Glutamatergic neuron (in vitro differentiated cells): ENCODE measurements at places on chromosomes 11 and 22. TPM values are rescaled to one million over a fixed set of nuclear protein-coding genes. Genes with fewer than 3 reads are reported as not detected.
A peak's percentile ranks its signal among the peaks of the same experiment; 100 is the strongest.

The LSP1 gene
- total RNA-seq, result 2.5 TPM

The HBG1 gene
- total RNA-seq, result not detected

The OR2D2 gene
- 0.64 TPM for total RNA-seq

The ASPHD2 gene
- total RNA-seq, result 19.0 TPM

The HTR3A gene
- total RNA-seq, result 14.5 TPM

The C11orf68 gene
- 24.7 TPM for total RNA-seq

The SEPTIN3 gene
- 216 TPM for total RNA-seq

The PKDREJ gene
- not detected for total RNA-seq

The MFRP gene
- not detected for total RNA-seq

The FAM180B gene
- not detected for total RNA-seq

The RCOR2 gene
- 286 TPM for total RNA-seq

The ART1 gene
- not detected for total RNA-seq

- no peak for DNase-seq
Measured at GRCh38 chr22:45742866-45743450, 71.3 kb downstream of the ATXN10 start.

GRCh38 chr11:9787981-9788521, 124.2 kb downstream of the SWAP70 start:
- DNase-seq, result no peak

DNA sequence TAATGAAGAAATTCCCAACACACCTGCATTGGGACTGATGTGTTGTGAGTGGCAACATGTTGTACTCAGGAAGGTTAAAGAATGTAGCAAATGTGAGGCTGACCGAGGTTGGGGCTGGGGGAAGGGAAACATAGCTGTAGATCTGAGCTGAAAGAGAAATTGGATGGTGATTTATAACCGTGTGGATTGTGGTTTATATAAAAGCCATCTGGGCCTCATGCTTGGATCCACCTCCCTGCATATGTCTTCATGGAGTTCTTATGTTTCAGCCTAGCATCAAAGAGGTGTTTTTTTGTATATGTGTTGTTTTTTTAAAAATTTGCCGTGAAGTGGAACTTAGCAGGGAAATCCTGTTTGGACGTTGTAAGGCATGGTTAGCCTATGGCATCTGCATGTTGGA, 141.3 kb downstream of the NAV2 start:
- DNase-seq, result no peak

GRCh38 chr11:43589601-43590250, 90.8 kb upstream of the HSD17B12 start:
- no peak for DNase-seq

DNA sequence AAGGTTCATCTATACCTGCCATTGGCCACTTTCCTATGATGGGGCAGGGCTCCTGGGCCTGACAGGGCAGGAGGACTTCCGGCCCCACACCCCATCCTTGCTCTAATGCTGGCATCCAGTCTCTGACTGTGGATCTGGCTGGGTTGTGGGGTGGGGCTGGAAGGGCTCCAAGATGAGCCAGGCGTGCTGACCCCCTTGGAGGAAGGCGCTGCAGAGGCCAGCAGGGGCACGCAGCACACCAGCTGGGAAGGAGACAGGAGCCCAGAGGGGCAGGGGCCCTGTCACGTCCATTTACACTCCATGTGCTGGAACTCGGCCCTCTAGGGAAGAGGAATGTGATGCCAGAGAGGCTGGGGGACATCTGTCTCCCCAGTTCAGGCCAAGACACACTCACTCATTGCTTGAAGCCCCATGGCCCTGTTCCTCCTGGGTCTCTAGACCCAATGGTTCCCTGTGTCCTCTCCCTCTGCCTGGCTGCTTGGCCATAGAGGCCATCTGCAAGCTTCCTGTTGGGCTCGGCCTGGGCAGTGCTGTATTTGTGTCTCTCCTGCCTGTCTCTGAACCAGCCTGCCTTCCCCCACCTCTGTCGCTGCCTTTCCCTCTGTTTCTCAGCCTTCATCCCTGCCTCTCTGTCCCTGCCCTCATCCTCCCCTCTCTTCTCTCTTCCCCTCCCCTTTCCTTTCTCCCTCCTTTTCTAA, 67.5 kb upstream of the NECTIN1 start:
- DNase-seq, result no peak

GRCh38 chr11:112797648-112798293, 163.4 kb upstream of the NCAM1 start:
- DNase-seq, result peak; percentile 72

GRCh38 chr22:19424186-19424500, 7.4 kb downstream of the HIRA start:
- DNase-seq, result no peak

DNA sequence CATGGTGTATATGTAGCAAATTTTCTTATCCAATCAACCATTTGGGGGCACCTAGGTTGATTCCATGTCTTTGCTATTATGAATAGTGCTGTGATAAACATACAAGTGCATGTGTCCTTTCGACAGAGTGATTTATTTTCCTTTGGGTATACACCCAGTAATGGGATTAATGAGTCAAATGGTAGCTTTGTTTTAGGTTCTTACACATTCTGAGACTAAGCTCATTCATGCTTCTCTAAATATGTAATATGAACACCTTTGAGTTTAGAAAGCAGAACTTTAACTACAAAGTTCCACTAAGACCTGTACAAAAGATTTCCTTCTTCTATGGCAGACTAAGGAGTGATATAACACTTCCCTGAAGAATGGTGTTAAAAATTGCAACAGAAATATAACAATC, 627.0 kb downstream of the KCNA4 start:
- DNase-seq, result no peak

DNA sequence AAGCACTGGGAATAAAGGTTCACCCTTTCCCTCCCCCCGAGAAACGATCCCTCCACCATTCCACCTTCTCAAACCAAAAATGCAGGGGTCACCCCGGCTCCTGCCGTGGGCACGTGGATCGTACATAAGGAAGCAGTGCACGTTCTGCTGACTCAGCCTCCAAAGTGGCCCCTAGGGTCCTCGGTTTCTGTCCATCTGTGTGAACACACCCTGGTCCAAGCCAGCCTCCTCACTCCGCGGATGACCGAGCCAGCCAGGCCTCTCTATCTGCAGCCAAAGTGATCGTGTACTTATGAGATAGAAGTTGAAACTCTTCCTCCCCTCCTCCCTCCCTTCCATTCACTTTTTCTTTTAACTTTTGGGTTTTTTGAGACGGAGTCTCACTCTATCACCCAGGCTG, 16.2 kb downstream of the C11orf24 start:
- DNase-seq, result no peak

GRCh38 chr11:79381036-79381435, 59.8 kb downstream of the TENM4 start:
- no peak for DNase-seq

- DNase-seq, result no peak
Measured at GRCh38 chr11:23755769-23756168, 741.1 kb upstream of the LUZP2 start.

DNA sequence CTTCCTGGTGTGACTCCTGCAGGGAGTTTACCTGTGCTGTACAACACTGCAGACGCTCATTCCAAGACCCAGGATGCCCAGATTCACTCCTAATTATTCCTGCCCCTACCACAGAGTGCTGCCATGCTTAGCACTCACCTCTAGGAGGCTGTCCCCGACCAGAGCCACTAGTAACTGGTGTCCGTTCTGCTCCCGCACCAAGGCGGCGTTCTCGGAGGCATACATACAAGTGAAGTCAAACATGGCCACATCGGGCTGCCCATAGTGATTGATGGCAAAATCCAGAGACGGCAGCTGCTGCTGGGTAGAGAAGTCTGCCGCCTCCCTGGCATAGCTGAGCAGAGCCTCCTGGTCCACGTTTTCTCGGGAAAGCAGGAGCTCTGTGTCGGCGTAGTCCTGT, 122.3 kb upstream of the BID start:
- DNase-seq, result peak; percentile 55

- DNase-seq, result no peak
Measured at GRCh38 chr11:65586676-65587075, 8.9 kb downstream of the KCNK7 start.
